Brain (organoid and tissue), 16 donors: ENCODE measurements at places on chromosomes 12 and 14.

GRCh38 chr12:2615665-2616402 lies 178.9 kb upstream of the FKBP4 start:
- DNase-seq: peak; percentile 38

DNA sequence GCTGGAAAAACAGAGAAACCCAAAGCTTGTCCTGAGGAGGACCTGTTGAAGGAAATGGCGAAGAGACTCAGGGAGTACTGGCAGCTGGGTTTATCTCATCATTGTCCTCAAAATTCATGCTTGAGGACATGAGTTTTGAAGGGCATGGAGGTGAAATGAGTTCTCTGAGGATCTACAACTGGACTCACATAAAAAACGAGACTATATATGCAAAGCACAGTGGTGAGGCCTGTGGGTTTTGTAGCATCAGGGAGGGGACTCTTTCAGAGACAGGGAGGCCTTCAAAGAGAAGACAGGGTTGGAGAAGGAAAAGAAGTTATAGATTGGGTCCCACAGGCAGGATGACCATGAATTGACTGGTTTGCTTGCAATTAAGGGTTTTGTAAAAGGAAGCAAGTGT lies 71.3 kb upstream of the SCN8A start:
- no peak for DNase-seq

- DNase-seq: no peak
Measured at GRCh38 chr12:31325524-31325875, 450 bp downstream of the SINHCAF start.

DNA sequence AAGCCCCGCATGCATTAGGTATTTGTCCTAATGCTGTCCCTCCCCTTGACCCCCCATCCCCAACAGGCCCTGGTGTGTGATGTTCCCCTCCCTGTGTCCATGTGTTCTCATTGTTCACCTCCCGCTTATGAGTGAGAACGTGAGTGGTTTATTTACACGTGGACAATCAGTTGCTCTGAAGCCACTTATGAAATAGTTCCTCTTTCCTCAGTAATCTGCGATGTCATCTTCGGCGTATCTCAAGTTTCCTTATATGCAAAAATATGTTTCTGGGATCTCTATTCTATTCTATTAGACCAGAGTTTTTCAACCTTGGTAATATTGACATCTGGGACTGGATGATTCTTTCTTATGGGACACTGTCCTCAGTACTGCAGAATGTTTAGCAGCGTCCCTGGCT lies 56.0 kb upstream of the DCD start:
- no peak for DNase-seq

DNA sequence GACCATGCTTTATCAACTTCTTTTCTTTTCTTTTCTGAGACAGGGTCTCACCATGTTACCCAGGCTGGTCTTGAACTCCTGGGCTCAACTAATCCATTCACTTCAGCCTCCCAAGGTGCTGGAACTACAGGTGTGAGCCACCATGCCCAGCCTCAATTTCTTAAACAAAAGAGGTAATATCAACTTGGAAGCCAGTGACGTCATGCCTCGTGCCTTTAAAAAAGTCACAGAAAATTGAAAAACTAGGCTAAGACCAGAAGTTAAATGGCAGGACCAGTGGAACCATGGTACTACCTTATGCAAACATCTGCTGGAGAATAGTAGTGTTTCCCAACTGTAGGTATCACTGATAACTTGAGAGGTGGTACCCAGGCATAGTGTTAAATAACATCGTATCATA lies 103.3 kb downstream of the KSR2 start:
- no peak for DNase-seq

DNA sequence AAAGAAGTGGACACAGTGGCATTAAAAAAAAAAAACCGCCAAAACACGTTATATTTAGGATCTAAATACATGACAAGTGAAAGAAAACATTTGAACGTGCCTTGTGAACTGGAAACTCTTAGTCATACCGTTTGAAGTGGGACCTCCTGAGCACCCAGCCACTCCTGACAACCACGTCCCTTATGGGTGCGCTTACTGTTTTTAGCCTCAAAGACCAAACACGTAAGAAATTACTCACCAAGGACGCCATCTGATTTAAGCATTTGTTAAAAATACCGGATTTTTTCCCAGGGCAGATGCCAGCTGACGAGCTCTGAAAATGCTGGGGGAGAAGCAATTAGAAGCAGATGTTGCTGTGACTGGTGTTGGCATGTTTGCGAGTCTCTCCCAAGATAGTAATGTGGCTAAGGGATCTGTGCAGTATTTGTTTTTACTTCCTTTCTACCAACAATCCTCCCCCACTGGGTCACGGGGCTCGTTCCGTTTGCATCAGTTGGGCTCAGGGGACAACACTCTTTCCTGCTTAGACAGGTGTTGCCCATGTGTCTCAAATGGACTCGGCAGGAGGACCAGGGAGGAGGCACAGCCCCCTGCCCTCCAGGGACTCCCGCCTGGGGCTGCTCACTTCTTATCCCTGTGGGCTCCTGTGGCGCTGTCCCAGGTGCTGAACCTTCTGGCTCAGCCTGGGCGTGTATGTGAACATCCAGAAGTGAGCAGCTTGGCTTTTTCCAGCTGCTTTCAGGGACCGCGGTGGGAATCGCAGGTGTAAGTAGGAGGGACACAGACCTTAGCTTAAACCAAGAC lies 101.0 kb downstream of the BEGAIN start:
- peak; percentile 27 for DNase-seq

DNA sequence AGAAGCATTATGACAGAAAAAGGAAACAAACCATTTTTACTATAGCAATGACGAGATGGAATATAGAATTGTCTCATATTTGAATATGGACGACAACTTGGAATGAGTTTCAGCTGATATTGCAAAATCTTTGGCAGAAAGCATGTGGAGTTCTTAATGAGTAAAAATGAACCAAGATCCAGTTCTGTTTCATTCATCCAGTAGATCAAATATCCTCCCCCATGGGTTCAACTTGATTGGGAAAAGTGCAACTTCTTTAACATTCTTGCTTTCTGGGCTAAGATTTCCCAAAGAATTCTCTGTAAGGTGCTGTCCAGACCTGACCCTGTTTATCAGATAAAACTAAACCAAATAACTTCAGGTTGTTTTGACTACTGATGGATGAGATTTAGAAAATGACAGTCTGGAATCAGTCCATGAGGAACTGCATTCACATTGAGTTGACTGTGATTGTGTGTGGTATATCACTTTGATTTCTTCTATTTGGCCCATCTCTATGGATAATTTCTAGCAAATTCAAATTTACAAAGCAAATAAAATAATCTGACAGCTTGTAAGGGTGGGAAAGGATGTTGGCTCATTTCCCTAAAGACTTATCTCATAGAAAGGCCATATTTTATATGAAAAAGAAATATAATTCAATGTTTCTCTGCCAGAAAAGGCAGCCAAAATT lies 267.4 kb downstream of the ADAMTS20 start:
- DNase-seq: peak; percentile 33

DNA sequence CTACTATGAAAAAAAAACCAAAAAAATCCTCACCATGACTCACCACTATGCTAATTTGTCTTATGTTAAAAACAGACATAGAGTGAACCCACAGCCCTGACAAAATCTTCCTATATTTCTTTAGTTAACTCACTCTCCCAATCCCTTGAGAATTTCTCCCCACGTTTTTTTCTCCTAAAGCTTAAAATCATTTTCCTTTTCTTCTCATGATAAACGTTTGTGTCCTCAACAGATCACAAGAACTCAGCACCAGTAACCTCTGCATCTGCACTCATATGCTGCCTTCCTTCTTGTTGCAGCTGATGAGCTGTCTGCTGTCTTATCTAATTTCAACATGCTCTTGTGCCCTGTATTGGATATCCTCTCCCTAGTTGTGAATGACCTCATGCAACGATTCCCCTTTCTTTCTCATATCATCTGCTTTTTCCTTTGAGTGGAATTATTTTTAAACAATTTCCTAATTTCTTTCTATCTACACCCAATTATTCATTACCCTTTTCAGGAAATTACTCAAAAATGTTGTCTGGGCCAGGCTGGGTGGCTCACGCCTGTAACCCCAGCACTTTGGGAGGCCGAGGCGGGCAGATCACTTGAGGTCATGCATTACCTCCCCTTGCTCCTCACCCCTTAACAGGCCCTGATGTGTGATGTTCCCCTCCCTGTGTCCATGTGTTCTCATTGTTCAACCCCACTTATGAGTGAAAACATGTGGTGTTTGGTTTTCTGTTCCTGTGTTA lies 427.5 kb upstream of the MGAT4C start:
- DNase-seq: no peak

GRCh38 chr12:47949441-47950341 lies 13.7 kb upstream of the TMEM106C start:
- peak; percentile 31 for DNase-seq

- no peak for DNase-seq
Measured at GRCh38 chr12:119201789-119202543, 23.2 kb downstream of the HSPB8 start.

- DNase-seq: no peak
Measured at GRCh38 chr14:103199124-103199523, 75.9 kb downstream of the TNFAIP2 start.

DNA sequence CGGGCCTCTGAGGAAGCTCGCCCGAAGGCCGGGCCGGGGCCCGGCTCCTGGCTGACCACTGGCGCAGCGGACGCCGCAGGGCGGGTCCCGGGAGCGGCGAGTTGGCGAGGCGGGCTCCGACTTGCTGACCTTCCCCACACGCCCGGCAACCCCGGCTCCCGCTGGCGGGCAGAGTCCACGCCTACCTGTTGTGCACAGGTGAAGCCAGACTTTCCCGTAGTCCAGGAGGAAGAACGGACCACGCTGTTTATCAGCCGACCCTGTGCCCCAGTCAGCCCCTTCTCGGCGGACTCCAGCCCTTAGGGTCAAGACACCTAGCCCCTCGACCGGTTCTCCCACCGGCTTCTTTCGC lies 407 bp downstream of the HEATR5A start:
- peak; percentile 50 for DNase-seq

DNA sequence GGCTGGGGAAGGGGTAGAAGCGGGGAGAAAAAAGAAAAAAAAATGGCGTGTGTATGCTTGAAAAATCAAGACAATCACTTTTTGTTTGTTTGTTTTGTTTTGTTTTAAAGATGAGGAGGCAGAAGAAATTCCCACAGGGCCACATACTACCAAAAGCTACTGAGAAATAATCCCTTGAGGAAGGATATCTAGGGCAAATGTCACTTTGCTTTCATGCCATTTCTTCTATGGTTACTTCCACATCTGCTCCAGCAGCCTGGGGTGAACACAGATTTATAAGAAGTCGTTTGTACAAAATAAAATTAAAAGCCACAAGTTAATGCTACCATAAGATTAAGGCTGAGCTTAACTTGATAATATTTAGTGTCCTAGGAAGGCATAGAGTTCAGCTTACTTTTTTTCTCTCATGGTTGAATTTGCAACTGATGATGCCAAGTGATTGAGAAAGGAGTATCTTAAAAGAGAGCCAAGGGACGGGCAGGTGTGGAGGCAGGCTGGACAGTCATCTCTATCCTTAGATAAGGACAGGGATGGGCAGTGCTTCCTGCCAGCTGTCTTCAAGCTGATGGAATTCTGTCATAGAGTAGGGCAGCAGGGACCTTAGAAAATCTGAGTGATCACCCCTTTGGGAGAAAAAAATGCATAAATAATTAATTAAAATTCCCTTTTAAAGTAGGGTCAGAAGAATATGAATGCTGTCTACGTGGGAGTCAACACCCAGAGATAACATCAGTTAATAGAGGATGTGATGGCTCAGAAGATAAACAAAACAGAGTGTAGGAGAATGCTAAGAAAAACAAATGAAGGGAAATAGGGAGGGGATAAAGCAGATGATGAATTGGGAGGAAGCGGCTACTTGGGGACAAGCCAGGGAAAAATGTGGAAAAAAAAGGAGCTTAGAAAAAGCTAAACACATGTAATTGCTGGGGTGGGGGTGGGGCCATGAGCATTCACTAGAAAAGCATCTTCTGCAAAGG lies 57.1 kb downstream of the DYRK2 start:
- peak; percentile 23 for DNase-seq

GRCh38 chr12:40158592-40159111 lies 52.8 kb upstream of the SLC2A13 start:
- no peak for DNase-seq

DNA sequence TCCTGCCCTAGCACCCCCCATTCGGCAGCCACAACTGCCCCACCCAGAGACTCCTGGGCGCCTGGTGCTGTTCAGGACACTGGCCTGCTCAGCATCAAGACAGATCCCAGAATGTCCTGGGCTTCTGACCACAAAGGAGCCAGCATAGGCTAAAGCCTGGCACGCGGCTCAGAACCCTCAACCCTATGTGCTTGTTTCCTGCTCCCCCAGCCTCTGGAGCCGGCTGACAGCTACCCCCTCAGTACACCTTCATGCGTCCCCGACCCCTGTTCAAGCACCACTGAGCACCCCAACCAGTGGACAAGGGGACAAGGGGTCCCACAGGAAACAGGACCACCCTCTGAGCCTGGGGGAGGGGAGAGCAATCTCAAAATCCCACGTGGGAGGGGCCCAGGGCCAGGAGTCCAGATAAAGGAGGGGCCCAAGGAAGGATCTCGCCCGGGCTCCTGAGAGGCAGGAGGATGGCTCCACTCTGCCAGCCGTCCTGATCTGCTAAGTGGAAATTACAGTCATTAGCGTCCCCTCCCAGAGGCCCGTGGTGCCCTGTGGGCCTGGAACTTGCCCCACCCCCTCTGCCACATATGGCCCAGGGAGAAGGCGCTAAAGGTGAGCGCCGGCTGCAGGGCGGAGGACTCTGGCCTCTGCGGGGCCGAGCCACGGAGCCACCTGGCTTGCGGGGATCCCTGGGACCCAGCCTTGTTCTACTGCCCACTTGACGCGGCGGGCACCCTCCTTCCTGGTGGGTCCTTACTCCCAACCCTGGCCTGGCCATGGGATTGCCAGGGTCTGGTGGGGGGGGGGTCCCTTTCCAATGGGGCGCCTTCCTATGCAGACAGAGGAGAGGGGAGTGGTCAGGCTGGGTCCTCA lies 27.2 kb upstream of the GPR132 start:
- DNase-seq: no peak

- no peak for DNase-seq
Measured at GRCh38 chr12:80636832-80637231, 70.6 kb upstream of the MYF6 start.

DNA sequence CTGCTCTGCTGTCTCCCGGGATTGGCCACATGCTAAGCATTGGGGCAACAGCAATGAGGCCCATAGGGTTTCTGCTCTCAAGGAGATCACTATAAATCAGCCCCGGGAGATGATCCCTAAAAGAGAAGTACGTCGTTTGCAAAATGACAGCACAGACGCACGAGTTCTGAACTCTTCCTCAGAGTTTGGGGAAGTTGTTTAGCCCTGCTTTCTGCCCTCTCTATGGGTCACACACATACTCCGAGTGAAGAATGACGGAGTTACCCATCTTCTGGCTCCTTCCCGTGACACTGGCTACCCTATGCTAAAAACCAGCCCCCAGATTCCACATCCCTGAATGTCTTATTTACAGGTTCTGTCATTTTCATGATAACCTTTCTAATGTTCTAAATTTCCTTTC lies 258.0 kb upstream of the PLEKHG7 start:
- no peak for DNase-seq
